ENCODE measurements at places on chromosomes 13 and 19.

- DNase-seq: no peak
Observed at GRCh38 chr13:75985132-75985531, 349.0 kb downstream of the LMO7 start.

DNA sequence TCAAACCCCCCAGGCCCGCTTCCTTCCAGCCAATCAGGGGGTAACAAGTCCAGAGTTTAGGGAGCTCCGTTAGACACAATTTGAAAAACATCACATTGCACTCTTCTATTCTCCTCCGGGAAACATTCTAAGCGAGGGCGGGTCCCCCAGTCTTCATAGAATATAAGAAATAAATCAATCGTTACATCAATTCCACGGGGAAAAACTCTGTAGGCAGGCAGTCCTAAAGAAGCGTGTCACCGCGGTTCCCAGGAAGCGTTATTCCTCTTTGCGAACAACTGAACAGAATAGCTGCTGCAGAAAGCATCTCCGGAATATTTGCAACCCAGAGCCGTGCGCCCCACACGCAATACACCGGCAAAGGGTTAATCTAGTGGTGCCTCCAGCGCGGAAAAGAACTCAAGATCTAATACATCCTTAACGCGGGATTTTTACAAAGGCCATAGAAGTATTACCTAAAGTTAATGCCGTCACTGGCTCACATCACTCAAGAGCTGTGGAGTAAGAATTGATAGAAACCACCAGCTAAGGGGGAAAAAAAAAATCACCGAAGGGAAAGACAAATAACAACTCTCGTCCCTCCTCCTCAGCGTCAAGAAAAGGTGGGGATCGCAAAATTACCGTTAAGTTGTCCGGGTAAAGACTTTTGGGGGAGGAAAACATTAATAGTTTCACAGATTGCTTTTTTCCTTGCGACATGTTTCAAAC is 65.1 kb downstream of the KCNRG start:
- no peak for DNase-seq

DNA sequence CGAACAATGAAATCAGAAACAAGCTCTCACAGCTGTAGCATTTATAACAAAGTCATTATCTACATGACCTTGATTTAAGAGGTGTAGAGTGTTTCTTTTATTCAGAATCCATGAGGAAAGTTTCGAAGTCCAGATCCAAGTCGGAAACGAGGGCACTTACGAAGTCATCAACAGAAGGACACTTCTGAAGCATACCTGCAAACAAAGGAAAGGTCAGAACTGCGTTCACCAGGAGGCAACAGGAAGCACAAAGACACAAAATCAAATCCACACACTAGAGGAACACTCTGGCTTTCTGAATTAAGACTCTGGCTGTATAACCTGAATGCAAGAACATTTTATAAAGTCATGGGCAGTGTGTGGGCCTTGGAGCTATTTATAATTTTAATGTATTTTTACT is 158.9 kb downstream of the MIPEP start:
- DNase-seq: no peak

DNA sequence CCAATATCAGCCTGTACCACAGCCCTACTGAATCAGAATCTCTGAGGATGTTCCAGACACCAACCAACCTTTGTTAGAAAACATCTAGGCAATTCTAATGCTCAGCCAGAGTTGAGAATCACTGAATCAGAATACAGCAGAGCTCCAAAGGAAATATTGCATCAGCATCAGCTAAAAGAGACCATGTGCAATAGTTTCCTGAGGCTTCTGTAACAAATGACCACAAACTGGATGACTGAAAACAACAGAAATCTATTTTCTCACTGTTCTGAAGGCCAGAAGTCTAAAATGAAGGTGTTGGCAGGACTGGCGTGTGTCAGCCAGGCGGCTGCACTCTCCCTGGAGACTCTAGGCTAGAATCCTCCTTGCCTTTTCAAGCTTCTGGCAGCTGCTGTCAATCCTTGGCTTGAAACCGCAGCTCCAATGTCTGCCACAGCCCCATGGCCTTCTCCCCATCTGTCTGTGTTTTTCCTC is 1.2 kb upstream of the DCT start:
- DNase-seq: peak; percentile 76

- no peak for DNase-seq
Observed at GRCh38 chr19:16851031-16851712, 22.0 kb downstream of the SIN3B start.
